HL-60 (cell line): ENCODE measurements at places on chromosomes 7 and 10.

- no peak for DNase-seq
Observed at GRCh38 chr7:47796347-47796746, 151.9 kb downstream of the PKD1L1 start.

DNA sequence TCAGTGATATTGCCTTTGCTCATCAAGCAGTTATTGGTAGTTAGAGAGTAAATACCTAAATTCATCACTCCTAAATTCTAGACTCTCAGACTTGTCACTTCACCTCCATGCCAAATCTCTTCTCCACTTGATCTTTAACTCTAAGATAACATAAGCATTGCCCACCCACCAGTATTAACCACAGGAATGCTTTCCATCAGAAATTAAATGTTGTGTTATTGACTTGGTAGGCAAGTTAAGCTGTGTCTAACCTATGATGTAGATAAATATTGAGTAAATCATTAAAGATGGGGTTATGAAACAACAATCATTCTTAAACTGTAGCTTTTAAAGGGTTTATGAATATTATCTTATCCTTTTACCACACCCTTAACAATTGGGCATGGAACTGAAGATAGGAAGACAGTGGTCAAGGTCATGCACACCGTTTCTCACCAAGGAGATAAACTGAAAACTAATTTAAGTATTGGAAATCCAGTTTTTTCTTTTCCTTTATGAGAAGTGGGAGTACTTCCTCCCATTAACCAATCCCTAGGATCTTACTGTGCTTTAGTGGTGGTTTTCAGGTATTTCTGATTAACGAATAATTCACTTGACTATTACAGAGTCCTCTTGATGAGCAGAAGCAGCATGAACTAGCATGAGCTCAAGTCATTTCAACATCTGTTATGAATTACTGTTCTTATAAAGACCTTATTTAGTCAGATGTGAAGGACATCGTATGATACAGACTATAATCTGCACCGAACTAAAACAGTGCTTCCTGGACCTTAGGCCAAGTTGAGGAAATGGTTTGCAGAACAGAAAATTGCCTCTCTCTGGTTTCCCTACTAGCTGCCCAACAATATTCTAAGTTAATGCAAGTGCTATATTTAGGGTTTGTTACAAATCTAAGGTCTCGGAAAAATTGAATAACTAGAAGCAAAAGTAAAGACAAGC is 142.0 kb downstream of the LCOR start:
- DNase-seq, result no peak

- DNase-seq, result no peak
Observed at GRCh38 chr7:147047696-147048095, 931.1 kb downstream of the CNTNAP2 start.

GRCh38 chr7:30184791-30185487 is 50.2 kb downstream of the MTURN start:
- peak; percentile 86 for DNase-seq
